ENCODE measurements at places on chromosomes 5 and 9.

DNA sequence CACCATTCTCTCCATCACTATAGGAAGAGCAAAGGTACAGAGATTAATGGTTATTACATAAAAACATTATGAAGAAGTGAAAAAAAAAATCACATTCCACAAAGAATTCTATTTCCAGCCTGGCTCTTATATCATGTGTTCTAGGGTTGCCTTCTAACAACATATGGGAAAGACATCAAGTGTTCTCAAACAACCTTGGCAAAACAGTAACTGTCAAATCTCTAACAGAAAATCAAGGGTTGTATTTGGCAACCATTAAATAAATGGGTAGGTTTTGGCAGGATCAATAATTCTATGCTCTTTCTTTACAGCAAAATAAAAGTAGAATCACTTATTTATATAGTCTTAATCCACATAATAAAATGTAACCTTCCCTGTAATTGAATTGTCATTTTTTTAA lies 728.9 kb downstream of the MAT2B start:
- DNase-seq: no peak

GRCh38 chr9:116860509-116861120 lies 173.5 kb downstream of the TRIM32 start:
- no peak for DNase-seq

GRCh38 chr9:34190996-34191892 lies 12.4 kb downstream of the UBAP1 start:
- no peak for DNase-seq

GRCh38 chr5:136374003-136374402 lies 8.7 kb upstream of the TRPC7 start:
- DNase-seq: no peak

- no peak for DNase-seq
Measured at GRCh38 chr9:133134388-133135145, 13.5 kb upstream of the RALGDS start.

GRCh38 chr9:121784731-121785411 lies 133.4 kb downstream of the DAB2IP start:
- DNase-seq: no peak

DNA sequence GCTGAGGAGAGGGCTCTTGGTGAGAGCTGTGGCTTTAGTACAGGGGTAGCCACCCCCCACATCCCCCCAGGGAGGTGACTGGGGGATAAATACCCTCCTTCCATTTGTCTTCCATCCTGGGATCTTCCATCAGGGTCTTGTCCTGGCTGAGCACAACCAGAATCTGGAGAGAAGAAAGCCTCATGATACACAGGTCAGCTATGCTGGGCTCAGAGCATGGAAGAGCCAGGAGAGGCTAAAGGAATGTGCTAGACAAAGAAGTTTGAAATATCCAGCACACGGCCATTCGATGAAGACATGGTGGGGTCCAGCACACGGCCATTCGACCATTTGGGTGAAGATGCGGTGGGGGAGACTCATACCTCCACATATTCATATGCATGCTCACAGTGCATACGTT lies 30.0 kb downstream of the ROPN1L start:
- no peak for DNase-seq

DNA sequence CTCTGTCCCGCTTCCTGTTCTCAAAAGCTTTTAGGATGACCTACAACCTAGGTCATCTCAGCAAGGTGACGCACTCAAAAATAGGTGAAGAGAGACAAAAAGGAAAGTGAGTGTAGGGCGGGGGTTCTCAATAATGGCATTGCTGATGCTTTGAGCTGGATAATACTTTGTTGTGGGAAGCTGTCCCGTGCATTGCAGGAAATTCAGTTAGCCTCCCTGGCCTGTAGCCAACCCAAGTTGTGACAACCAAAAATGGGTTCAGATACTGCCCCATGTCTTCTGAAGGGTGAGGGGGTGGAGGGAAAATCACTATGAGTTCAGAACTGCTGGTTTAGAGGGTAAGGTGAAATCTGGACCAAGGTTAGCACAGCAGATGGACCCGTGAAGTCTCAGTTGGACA lies 151.4 kb downstream of the MAST4 start:
- DNase-seq: no peak

DNA sequence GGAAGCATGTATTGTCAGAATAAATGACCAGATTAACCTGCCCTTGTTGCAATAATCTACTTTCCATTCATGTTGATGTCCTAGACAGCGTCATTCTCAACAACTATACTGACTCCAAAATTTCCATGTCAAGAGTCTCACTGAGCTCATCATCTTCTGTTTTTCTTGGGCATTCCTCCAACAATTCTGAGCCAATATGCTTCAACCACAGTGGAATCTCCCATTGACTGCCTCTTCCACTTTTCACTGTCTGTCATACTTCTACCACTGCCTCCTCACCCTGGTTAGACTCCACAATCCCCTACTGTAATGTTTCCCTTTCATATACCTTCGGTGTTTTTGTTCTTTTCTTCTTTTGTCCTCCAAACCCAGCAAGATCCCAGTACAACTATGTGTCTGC lies 162.8 kb downstream of the TLE1 start:
- no peak for DNase-seq

- no peak for DNase-seq
Measured at GRCh38 chr5:75319638-75320037, 17.4 kb upstream of the HMGCR start.

Data from T-helper 22 cell (primary cell).